NCI-H2107 (cell line): ENCODE measurements at places on chromosomes 13 and 19.

DNA sequence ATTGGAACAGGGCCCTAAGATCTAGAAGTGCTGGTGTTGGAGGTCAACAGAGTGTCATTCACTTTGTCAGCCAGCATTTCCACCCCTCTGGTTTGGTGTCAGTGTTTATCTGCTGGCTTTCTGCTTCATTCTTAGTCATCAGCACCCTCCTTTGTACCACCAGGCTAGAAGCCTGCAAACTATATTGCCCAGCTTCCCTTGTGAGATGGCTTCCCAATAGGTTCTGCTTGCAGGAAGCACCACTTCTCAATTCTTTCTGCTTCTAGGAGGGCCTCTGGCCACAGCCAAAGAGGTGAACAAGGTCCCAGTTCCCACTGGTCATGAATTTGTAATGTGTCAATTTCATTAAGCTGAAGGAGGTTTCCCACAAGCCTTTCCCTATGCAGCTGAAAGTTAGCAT, 36.4 kb upstream of the CALM3 start:
- DNase-seq, result no peak

- DNase-seq, result no peak
Observed at GRCh38 chr13:86572115-86572514, 772.9 kb upstream of the SLITRK6 start.

GRCh38 chr19:53991224-53992113, at the start of gene CACNG6:
Gene CACNG6, plus strand, starts transcription at chr19:53991637. Its CDS starts 1,241 bp downstream, at chr19:53992878.
- DNase-seq, result no peak

DNA sequence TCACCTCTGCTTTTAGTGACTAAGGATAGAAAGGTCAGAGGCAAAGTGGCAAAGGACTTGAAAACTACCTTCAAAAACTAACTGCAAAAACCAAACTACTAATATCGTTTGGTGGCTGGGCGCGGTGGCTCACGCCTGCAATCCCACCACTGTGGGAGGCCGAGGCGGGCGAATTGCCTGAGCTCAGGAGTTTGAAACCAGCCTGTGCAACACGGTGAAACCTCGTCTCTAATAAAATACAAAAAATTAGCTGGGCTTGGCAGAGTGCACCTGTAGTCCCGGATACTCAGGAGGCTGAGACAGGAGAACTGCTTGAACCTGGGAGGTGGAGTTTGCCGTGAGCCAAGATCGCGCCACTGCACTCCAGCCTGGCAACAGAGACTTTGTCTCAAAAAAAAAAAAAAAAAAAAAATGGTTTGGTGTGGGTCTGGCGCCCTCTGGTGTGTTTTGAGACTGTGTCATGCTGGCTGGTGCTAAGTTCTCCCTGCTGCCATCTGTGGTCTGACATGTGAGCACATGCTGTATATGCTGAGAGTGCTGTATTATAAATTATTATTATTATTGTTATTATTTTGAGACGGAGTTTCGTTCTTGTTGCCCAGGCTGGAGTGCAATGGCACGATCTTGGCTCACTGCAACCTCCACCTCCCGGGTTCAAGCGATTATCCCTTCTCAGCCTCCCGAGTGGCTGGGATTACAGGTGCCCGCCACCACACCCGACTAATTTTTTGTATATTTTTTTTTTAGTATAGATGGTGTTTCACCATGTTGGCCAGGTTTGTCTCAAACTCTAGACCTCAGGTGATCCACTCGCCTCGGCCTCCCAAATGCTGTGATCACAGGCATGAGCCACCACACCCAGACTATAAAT, 36.0 kb upstream of the RNF17 start:
- DNase-seq, result peak; percentile 43

GRCh38 chr13:112064222-112064621, 2.7 kb upstream of the SOX1 start:
- peak; percentile 77 for DNase-seq
